Activated T-helper 17 cell treated with anti-CD3 and anti-CD28 coated beads, Interleukin-2, amount 50 U/mL, for 72 hours (primary cell): ENCODE measurements at places on chromosomes 6 and 20. TPM values are rescaled to one million over a fixed set of nuclear protein-coding genes. Genes with fewer than 3 reads are reported as not detected.

DNA sequence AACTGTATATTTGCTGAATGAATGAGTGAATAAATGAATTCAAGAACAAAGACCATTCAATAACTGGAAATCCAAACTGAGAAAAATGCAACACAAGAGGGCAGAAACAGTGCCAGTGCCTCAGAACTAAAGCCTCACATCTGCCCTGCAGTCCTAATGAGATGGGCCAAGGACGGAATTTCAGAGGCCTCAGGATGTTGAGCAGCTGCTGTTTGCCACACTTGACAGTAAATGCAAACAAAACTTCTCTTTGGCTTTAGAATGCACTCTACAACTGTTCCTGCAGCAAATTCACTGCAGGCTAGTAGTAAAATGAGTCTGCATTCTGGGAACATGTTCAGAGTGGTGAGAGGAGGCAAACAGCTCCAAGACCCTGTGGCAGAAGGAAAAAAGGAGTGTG is 177.6 kb upstream of the LRFN2 start:
- H3K27ac ChIP-seq = no peak overlapping the region
- H3K27me3 ChIP-seq = no peaks in the 10 kb centered on the region
- H3K4me1 ChIP-seq = no peaks in the 10 kb centered on the region
- no peaks in the 10 kb centered on the region for H3K36me3 ChIP-seq
- no peak overlapping the region for H3K4me3 ChIP-seq
- ATAC-seq = no peak

- peak; percentile 37 for ATAC-seq
- peaks cover 23% of the 10 kb centered on the region for H3K4me1 ChIP-seq
- no peaks in the 10 kb centered on the region for H3K27me3 ChIP-seq
- no peak overlapping the region for H3K27ac ChIP-seq
- no peaks in the 10 kb centered on the region for H3K36me3 ChIP-seq
Observed at GRCh38 chr6:336159-337114, 44.1 kb downstream of the DUSP22 start.

Gene PREP
- total RNA-seq = 50.2 TPM

GRCh38 chr6:159013229-159013628 is 13.2 kb upstream of the RSPH3 start:
- H3K27me3 ChIP-seq = no peaks in the 10 kb centered on the region
- peaks cover 34% of the 10 kb centered on the region for H3K4me1 ChIP-seq
- H3K36me3 ChIP-seq = no peaks in the 10 kb centered on the region

Gene PROKR2
- total RNA-seq = not detected

- no peak overlapping the region for H3K27ac ChIP-seq
- H3K4me1 ChIP-seq = no peaks in the 10 kb centered on the region
- H3K27me3 ChIP-seq = no peaks in the 10 kb centered on the region
- H3K4me3 ChIP-seq = no peak overlapping the region
- no peaks in the 10 kb centered on the region for H3K36me3 ChIP-seq
Observed at GRCh38 chr6:8546496-8546895, 111.2 kb upstream of the SLC35B3 start.

Gene OXT
- not detected for total RNA-seq

Gene CD109
- 10.4 TPM for total RNA-seq

DNA sequence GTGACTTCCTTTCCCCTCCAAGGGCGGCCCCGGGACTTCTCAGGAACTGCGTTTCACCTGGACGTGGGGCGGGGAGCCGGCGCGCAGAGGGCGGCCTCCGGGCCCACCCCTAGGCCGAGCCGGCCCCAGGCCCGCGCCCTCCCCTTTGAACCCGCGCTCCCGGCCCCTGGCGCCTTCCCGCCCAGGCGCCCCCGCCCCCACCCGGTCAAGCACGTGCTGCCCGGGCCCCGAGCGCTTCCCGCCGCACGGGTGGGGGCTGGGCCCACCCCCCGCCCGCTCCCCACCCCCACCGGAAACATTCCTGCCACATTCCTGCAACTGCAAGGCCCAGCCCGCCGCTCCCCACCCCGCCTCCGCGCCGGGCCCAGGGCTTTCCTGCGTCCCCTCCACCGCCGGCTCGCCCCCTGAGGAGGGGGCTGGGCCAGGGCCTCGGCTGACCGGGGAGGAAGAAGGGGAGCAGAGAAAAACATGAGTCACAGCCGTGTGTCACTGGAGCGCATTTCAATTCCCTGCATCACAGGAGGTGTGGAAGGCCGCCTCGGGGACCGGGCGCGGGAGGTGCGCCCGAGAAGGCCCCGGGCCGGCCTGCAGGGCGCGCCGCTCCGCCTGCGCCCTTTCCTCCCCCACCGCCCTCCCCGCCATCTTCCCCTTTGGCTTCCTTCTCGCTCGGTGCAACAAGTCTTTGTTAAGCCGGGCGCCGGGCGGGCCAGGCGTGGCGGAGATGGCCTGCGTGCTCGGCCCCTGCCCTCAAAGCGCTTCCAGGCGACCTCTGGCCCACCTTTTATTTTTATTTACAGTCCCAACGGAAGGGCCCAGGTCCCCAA is 1.2 kb upstream of the HMGA1 start:
- H3K27ac ChIP-seq = peak overlapping the region; percentile 87
- H3K27me3 ChIP-seq = no peaks in the 10 kb centered on the region
- H3K4me3 ChIP-seq = peak overlapping the region; percentile 90
- H3K4me1 ChIP-seq = peaks cover 26% of the 10 kb centered on the region

DNA sequence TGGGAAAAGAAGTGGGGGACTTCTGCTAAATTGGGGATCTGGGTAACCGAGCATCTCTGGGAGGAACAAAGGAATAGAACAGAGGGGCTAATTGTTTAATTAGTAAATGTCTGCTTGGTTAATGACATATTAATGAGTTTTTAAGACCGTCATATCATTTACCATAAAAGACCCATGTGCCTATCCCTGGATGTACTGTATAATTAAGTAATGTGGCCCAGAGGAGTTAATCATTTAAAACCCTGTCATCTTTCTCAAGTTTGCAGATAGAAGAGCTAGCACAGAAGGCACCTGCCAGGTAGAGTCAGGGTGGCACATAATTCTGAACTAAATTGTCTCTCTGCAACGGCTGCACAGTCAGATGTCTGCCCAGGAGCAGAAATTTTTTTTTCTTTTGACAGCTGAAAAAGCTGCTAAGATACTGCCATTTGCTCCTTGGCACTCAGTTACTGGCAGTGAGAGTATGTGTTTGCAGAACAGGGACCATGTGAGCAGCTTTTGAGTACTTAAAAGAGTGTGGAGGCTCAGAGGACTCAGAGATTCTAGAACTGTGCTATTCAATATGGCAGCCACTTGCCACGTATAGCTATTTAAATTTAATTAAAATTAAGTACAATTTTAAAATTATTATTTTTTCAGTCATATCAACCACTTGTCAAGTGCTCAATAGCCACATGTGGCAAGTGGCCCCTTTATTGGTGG is 202.7 kb upstream of the SLC35B3 start:
- no peaks in the 10 kb centered on the region for H3K36me3 ChIP-seq
- ATAC-seq = no peak
- H3K27ac ChIP-seq = no peak overlapping the region

Gene RXRB
- 31.0 TPM for total RNA-seq

Gene IRF4
- 477 TPM for total RNA-seq
